Motor neuron (in vitro differentiated cells): ENCODE measurements at places on chromosomes 16 and 17. TPM values are rescaled to one million over a fixed set of nuclear protein-coding genes. Genes with fewer than 3 reads are reported as not detected.

Gene RNF222
- 0.42 and 0.60 TPM in 2 replicates for total RNA-seq

Gene EVPL
- total RNA-seq = 0.21 and 0.23 TPM in 2 replicates

Gene TEKT3
- total RNA-seq = 0.31 TPM in 1 of 2 replicates, not detected in the other

Gene PRR29
- 0.38 and 1.1 TPM in 2 replicates for total RNA-seq

Gene KRTAP9-6
- not detected in 2 replicates for total RNA-seq

Gene FOXF1
- 0.11 and 0.13 TPM in 2 replicates for total RNA-seq

Gene DCXR
- total RNA-seq = 54.5 and 55.7 TPM in 2 replicates

Gene C1QL1
- total RNA-seq = 1.4 and 3.3 TPM in 2 replicates

Gene CDK12
- 58.8 and 64.8 TPM in 2 replicates for total RNA-seq

Gene LRRC3C
- total RNA-seq = not detected in 2 replicates

Gene NAGLU
- 50.9 and 55.8 TPM in 2 replicates for total RNA-seq

Gene CTRB1
- total RNA-seq = 0.31 and 2.4 TPM in 2 replicates

Gene GDE1
- total RNA-seq = 130 and 136 TPM in 2 replicates

- ATAC-seq = no peak
These were observed 1082.1 kb upstream of the RBFOX1 start for GRCh38 chr16:6250511-6250910.

- no peak for ATAC-seq
These were observed 5.2 kb downstream of the C16orf46 start for GRCh38 chr16:81071805-81072204.

GRCh38 chr17:34883106-34884000 lies 77.9 kb downstream of the CCT6B start:
- ATAC-seq = peak; percentile 91

GRCh38 chr17:1422885-1423284 lies 22.9 kb upstream of the YWHAE start:
- ATAC-seq = peak; percentile 95

DNA sequence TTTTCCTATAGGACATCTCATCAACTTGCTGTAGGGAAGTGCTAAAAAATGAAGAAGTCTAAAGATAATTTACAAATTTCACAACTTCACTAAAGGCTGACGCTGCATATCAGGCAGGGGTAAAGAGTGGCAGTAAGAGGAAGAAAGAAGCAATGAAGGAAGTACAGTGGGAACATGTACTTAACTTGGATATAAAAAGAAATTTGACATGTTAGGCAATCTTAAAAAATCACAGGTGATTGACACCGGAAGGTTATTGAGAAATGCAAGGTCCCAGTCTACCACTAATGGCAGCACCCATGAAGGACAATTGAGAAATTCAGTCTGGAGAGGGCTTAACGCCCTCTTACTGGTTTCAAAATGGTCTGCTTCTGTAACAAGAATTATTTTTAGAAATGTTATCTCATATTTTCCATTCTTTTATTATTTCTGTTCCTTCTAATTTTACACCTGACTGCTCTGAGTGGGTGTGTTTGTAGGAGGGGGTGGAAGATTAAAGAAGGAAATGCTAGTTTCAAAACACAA lies 358.1 kb downstream of the KCNJ2 start:
- ATAC-seq = no peak

GRCh38 chr16:12356632-12357340 lies 380.3 kb downstream of the SNX29 start:
- peak; percentile 71 for ATAC-seq

- peak; percentile 8 for ATAC-seq
These were observed 690 bp downstream of the RHOT1 start for GRCh38 chr17:32142857-32143526.

- ATAC-seq = no peak
These were observed 2.3 kb upstream of the MT1M start for GRCh38 chr16:56630134-56630533.

DNA sequence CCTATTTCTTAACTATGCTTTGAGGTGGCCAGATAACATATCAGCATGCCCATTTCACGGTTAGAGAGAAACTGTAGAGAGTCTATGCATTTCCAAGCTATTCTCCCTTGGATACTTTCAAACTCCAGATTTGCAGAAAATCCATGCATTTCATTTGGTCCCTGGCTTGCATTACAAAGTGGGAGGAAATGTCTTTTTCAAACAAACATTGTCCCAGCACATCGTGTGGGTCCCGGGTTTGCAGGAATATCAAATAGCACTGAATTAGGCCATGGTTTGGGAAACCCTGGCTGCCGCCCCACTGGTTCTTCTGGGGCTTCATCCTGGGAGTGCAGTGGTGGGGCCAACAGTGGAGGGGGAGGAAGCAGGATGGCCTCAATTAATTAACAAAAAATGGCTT lies 171.9 kb downstream of the IRX5 start:
- no peak for ATAC-seq

DNA sequence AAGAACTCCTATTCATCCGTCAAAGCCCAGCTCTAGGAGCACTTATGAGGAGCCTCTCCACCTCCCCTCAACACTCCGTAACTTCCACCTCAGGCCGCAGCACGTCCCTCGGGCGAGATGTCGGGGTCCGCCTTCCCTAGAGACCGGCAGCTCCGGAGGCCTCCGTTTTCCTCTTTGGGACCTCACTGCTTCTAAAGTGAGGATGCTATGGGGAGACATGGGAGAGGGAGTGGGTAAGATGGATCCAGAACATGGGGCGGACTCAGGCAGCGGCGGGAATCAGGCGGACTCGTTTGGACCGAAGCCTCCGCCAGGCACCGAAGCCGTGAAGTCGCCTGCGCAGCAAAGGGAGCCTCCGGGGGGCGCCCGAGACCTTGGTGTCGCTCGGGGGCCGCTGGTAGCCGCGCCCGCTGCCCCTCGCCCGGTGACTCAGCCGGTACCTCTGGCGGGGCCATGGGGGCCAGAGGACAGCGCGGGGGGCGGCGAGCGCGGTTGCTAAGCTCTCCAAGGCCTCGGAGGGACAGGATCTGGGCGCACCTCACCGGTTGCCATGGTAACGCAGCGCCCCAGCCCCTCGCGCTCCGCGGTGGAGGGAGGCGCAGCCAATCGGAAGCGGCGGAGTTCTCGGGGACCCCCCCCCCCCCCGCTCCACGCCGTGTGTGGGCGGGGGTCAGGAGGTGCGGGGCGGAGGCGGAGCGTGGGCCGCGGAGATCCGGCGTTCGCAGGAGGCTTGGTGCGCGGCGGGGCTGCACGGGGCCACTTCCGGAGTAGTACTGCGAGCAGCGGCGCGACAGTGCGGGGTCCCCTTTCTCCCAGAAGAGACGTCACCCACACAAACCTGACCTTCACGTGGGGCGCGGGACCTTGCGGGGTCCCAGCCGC lies 1.3 kb upstream of the HIC1 start:
- peak; percentile 54 for ATAC-seq

DNA sequence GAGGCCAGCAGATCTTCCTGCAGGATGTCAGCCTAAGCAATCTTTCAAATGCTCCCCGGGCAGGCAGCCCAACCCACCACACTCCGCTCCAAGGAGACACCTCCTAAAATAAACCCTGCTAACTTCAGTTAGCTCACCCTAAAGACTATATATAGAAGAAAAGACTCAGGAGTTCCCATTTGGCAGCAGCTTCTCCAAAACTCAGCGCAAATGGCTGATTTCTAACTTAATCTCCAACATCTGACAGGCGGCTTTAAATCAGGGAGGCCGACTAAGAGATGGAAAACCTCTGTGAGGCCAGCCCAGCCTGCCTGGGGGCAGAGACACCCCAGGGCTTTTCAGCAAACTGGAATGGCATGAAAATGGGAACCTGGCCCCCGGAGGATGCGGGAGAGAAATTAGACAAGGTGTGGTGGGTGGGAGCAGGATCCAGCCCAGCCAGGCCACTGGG lies 91.6 kb downstream of the XYLT1 start:
- peak; percentile 78 for ATAC-seq

GRCh38 chr17:14331225-14331981 lies 30.5 kb downstream of the HS3ST3B1 start:
- ATAC-seq = peak; percentile 81

DNA sequence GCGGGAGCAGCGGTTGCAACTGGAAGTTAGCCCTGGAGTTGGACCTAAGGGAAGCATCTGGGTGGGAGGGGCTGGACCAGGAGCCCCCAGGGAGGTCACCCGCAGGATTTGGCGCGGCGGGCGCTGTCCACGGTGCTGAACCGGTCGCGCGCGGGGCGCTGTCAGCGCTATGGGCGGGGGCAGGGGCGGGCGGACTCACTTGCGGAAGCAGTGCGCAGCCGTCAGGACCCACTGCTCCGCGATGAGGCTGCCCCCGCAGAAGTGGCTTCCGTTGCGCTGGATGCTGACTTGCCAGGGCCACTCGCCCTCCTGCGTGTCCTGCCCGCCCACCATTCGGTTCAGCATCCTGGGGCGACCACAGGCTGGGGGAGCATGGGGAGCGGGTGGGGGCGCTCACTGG lies 4.5 kb downstream of the PRSS27 start:
- ATAC-seq = peak; percentile 88

GRCh38 chr16:6988846-6989245 lies 343.8 kb upstream of the RBFOX1 start:
- no peak for ATAC-seq

DNA sequence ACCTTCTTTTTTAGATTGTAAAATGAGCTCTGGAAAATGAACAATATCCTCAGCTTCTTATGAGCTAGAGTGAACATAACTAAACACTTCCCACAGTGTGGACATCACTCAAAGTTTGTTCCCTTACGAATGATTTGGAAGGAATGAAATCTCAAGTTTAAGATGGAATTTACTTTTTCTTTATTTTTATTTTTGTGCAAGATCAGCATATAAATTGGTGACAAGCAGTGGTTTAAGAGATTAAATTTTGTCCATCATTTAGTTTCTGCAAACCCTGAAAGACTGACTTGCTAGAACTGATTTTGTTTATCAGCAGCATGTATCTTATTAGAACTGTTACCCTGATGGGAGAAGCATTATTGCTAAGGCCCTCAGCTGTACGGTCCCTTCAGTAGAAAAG lies 420.1 kb downstream of the CDH8 start:
- no peak for ATAC-seq

DNA sequence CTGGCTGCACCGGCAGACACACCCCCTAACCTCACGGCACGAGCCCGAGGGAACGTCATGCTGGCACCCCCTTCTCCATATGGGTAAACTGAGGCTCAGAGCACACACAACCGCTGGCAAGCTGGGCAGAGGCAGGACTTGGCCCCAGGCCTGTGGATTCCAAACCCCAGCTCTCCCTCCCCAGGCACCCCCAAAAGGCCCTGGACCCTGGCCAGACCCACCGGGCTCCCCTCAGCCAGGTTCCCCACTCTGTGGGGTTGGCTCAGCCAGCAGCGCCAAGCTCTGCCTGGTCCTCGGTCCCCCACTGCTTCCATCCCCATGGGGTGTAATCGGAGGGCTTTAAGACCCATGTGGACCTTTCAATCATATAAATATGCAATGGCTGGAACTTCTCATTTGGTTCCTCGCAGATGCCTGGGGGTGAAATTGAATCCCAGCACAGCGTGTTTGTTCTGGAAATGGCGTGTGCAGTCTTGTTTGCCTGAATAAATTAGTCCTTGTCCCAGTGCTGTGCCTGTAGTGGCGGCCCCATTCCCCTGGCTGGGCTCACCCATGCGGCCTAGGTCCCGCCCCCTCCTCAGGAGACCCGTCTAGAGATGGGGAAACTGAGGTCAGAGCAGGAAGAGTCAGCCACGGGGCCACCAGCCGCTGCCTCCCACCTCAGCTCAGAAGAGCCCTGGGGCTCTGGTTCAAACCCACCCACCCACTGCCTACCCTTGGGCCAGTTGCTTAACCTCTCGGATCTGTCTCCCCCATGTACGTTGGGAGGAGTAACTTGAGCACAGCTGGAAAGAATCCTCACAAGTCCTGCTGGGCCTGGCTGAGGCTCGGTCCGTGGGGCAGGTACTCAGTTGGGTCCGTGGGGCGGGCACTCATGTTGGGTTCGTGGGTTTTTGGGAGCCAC lies 57.3 kb downstream of the ZFPM1 start:
- peak; percentile 84 for ATAC-seq

- ATAC-seq = no peak
These were observed 9.0 kb upstream of the C16orf95 start for GRCh38 chr16:87326151-87326571.

DNA sequence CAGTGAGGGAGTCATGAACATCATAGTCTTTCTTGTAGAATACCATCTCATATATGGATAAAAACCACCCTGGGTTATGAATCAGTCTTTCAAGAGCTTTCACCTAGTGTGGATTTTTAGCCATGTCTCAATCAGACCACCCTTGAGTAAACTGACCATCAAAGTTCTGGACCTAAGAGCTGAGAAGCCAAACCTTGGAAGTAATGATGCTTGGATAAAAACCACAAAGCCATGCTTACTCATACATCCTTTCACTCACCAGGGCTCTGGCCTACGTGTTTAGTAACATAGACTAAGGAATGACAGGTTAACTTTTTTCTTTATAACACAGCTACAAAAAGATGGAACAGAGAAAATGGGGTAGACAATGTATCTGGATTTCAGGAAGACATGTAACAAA lies 167.2 kb downstream of the STX8 start:
- no peak for ATAC-seq

DNA sequence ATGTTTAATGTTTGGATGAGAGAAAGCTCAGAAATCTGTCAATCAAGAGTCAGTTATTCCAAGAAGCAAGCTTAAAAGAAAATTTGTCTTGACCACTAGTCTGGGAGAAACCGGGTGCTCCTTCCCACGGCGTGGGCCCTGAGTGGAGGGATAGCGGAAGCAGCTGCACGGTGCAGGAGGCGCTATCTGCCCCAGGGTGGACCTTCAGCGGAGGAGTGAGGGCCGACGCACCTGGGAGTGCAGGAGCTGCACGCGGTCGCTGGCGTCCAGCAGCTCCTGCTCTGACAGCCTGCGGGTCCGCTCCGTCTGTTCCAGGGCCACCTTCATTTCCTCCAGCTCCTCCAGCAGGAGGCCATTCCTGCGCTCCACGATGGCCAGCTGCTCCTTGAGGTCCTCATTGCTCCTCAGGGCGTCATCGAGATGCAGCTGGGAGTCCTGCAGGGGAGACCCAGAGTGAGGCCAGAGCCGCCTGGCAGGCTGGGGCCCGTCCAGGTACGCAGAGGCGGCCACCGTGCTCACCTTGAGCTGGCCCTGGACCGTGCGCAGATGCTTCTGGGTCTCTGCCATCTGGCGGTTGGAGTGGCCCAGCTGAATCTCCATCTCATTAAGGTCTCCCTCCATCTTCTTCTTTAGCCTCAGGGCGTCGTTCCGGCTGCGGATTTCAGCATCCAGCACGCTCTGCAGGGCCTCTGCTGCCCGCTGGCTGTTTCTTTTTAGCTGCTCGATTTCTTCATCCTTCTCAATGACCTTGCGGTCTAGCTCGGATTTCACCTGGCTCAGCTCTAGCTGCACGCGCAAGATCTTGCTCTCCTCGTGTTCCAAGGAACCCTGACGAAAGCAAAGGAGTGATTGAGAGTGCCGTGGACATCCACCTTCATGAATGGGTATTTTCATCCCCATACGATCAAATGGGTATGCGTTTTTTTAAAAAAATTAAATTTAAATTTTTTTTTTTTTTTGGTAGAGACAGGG lies 63.5 kb downstream of the MYH13 start:
- no peak for ATAC-seq

- no peak for ATAC-seq
These were observed 9.3 kb upstream of the SAMD14 start for GRCh38 chr17:50139185-50139783.
